ENCODE measurements at places on chromosomes 13 and 19.

- no peak for DNase-seq
Observed at GRCh38 chr19:48598996-48599700, 7.4 kb upstream of the SPACA4 start.

GRCh38 chr13:102198418-102199311, 203.2 kb downstream of the FGF14 start:
- DNase-seq = no peak

- no peak for DNase-seq
Observed at GRCh38 chr13:27289011-27289665, 18.5 kb downstream of the RASL11A start.

GRCh38 chr19:39263912-39264305, 4.3 kb upstream of the IFNL2 start:
- no peak for DNase-seq

DNA sequence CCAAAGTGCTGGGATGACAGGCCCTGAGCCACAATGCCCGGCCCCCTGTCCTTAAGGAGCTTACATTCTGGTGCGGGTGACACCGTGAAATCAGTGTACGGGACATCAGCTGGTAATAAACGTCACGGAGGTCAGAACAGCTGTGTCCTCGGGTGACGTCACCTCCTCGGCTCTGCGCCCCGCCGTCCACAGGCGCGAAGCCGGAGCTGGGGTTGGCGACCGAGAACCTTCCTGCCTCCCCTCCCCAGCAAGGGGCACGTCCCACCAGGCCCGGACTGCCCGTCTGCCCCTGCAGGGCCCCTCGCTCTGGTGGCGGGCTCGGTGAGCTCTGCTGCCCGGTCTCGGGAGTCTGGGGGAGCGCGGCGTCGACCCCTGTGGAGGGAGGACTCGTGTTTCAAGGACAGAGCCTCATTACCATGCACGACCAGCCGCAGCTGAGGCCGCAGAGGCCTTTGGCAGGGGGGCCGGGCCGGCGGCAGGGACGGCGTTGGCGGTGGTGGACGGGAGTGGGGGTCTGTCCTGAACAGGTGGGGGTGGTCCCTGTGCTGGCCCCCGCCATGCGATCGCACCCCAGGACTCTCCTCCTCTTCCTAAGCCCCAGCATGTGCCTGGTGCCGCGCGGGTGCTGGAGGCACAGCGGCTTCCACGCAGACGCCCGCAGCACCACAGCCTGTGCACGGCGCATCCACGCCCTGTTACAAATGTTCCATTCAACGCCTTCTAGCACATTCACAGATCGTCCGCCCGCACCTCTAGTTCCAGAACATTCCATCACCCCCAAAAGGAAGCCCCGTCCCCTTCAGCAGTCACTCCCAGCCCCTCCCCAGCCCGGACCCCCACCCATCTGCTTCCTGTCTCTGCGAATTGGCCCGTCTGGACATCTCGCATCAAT, 5.4 kb downstream of the LINGO3 start:
- DNase-seq = peak; percentile 22

- DNase-seq = peak; percentile 35
Observed at GRCh38 chr13:22126433-22127021, 455.7 kb downstream of the FGF9 start.

DNA sequence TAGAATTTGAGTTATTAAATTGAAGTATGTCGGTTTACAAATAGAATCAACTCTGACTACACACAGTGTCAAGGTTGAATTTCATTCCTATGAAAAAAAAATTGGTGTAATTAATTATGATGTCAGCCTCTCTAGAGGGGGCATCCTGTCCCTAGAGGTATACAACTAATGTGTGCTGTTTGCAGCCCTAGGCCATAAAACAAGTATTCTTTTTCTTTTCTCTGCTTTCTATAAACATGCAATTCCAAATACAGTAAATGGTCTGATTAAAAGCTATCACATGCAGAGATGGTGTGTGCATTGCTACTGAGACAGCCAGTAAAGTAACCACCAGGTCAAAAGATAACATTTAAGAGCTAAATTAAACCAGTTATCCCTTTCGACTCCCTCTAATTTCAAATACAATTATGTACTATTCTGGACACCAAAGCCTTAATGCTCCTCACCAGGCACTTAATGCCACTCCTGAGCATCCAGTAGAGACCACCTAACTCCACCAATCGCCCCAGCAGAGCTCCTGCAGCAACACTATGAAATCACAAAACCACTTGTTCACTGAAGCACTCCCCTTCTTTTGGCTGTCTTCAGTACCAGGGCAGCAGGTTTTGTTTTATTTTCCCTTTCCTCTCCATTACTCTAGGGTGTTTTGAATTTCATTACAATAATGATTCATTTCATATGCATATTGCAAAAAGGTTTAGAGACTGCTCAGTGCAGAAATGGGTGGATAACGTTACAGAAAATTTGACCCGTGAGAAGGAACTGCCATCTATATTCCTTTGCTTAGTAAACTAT, 426.9 kb downstream of the PCDH9 start:
- DNase-seq = no peak

DNA sequence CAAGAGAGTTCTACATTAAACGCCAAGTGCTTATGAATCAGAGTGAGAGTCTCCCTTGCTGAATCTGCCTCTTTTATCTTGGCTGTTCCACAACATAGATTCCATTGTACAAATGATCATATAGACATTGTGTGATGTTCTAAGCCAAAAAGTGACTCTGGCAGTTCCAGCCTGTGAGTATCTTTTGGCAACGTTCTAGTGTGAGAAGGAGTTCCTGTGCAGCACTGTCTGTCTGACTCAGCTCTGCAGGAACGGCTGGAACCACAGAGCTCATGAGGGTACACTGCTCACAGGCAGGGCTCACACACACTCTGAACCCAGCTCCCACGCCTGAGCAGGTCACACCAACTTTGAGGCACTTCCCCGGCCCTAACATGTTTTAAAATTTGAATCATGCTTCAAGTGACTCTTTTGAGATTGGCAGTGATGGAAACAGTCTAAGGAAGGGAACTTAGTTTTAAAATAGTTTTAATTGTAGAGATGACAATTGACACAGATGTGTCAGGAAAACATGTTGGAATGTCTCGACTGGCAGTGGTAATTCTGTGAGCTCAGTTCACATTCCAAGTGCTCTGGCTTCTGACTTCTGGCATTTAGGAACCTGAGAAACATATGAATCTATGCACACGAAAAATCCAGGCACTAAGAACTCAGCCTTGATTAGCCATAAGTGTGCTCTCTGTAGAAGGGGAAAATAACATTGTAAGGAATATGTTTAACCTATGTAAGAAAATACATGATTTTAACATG, 272.0 kb downstream of the UQCRFS1 start:
- no peak for DNase-seq

DNA sequence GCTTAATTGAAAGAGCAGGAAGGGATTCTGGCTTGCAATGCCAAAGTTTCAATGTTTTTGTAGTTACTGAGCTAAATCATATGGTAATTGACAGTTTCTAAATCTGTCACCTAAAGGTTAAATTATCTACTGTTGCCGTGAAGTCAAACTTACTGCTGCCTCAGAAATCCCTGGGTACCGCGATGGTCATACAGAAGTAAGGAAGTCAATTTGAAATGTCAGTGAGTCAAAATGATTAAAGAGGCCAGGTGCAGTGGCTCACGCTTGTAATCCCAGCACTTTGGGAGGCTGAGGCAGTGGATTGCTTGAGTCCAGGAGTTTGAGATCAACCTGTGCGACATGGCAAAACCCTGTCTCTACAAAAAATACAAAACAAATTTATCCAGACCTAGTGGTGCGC, 48.8 kb upstream of the TPM4 start:
- no peak for DNase-seq

- peak; percentile 44 for DNase-seq
Observed at GRCh38 chr13:113170511-113170910, 12.1 kb downstream of the PROZ start.

- DNase-seq = no peak
Observed at GRCh38 chr13:82439159-82439904, 1442.9 kb downstream of the SLITRK1 start.

GRCh38 chr13:67120872-67121531, 109.1 kb downstream of the PCDH9 start:
- DNase-seq = no peak

- no peak for DNase-seq
Observed at GRCh38 chr13:57877601-57878000, 246.1 kb downstream of the PCDH17 start.

DNA sequence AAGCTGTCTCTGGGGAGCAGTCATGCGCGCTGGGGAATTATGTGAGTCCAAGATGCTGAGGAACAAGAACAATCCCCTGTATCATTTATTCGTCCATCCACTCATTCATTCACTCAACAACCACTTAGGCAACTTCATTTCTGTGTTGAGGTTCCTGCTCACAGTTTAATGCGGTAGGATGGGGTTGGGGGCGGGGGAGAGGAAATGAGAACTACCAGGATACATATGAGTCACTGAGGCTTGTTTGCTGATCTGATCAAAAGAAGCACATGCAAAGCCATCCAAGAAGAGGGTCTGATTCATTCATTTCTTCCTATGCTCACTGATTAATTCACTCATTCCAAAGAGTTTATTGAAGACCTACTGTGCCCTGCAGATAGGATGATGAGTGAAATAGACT, 20.9 kb downstream of the ZNF536 start:
- DNase-seq = no peak

DNA sequence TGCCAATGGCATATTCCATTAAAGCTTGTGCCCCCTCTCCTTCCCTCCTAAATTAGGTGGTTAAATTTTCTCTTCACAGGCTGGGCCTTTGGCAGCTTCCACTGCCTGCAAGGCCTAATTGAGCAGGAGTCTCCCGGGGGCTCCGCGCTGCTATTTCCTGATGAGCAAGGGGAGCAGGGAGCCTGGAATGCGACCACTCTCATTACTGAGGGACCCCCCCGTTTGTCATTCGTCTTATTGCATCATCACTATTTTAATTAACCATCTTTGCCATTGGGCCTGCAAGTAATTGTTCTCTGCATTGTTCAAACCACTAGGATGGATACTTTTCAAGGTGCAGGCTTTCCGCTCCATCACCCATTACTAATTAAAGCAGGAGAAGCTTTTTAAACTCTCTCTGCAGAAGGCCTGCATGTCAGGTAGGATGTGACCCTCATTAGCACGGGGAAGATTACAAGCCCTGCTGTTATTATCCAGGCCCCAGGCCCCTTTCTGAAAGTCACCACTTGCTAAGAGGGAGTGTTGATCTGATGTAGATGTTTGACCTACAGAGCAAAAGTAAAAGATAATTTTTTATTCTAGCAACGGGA, 142.3 kb downstream of the OXGR1 start:
- DNase-seq = no peak

- DNase-seq = peak; percentile 25
Observed at GRCh38 chr19:19642506-19643157, 825 bp downstream of the GMIP start.

GRCh38 chr13:111429064-111429558, 108.7 kb downstream of the TEX29 start:
- DNase-seq = peak; percentile 9

DNA sequence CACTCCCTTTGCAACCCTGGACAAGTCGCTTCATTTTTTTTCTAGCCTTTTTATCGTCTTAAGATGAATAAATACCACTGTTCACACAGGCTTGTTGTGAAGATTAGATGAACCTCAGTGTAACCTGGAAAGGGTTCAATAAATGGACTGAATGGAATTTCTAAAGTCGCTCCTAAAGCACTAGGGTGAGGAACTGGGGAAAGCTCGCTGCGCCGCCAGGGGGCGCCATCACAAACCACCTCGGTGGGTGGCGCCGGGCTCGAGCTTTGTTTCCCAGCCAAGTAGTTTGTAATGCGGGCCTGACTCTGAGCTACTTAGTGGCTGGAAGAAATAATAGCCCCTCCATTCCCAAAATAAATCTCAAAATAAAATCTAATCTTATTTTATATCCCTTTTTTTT, 2.2 kb upstream of the CEACAM6 start:
- peak; percentile 84 for DNase-seq

GRCh38 chr13:100382785-100383184, 205.8 kb downstream of the GGACT start:
- peak; percentile 58 for DNase-seq

GRCh38 chr13:78827471-78827870, 168.5 kb upstream of the OBI1 start:
- DNase-seq = no peak

GRCh38 chr19:1276628-1277022, 1.3 kb downstream of the FAM174C start:
- DNase-seq = no peak

DNA sequence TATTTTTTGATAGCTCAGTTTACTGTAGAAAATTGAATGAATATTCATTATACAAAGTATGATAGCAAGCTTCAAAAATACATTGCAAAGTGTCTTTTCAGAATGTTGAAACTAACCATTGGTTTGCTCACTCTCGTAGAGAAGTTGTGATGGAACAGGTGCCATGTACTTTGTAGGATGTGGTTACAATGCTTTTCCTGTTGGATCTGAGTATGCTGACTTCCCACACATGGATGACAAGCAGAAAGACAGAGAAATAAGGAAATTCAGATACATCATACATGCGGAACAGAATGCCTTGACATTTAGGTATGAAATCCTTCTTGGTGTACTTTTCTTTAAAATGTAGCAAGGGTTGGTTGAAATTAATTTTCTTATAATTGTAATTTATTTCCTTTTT, 30.5 kb downstream of the CDADC1 start:
- no peak for DNase-seq

DNA sequence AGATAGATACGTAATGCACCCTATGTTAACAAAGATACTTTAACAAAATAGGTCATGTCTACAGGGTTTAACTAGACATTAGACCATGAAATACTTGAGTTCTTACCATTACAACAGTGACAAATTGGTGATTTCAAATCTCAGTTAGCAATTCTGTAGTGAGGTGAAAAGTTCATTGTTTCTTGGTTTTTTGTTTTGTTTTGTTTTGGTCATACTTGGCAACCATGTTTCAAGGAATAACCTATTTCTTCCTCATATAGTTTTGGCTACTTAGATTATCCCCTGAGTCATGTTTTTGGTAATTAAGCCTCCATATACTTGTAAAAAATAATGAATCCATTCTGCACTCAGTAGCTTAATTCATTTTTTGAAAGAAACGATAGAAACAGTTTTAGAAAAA, 1200.4 kb downstream of the DIAPH3 start:
- no peak for DNase-seq

DNA sequence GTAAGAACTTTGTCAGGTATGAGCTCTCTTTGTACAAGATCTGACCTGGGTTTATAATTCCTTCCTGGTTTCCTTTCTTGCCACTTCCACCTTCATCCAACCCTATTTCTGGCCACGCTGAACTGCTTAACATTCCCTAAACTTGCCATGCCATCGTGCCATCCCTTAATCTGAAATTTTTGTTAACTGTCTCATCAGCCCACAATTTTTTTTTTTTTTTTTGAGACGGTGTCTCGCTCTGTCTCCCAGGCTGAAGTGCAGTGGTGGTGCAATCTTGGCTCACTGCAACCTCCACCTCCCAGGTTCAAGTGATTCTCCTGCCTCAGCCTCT, 144.6 kb downstream of the GGACT start:
- DNase-seq = no peak

DNA sequence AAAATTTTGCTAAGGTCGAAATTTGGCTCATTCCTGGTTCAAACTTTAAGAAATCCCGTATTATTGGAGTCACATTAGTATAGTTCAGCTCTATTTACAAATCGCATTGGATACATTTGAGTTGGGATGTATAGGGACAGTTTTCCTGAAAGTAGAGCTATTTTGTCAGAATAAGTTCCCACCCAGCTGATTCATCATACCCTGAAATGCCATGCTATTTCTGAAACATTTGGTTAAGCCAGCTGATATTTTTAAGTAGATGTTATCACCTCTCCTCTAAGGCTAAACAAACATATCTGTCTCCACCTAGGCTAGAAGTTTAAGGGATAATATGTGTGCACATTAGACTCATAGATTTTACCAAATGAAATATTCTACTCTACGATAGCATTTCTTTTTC, 226.2 kb upstream of the ARGLU1 start:
- DNase-seq = no peak
